DMS 273 treated with DMSO at 0.1 percent for 48 hours (cell line): ENCODE measurements at places on chromosomes 6 and 20.

DNA sequence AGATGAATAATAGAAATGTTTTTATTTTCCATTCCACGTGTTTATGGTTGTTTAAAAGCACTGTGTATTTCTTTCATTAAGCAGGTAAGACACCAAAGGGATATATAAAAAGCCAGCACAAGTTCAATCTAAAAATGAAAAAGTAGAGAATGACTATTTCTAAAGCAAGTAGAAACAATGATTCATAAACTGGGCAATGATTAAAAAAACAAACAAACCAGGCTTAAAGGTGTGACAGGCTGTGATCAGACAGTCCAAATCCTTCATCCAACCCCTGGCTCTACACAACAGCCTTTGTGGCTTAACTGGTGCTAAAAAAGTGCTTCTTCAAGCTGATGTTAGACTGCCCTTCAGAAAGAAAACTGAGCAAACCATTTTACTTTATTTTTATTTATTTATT, 45.7 kb upstream of the TSHZ2 start:
- no peak for DNase-seq

DNA sequence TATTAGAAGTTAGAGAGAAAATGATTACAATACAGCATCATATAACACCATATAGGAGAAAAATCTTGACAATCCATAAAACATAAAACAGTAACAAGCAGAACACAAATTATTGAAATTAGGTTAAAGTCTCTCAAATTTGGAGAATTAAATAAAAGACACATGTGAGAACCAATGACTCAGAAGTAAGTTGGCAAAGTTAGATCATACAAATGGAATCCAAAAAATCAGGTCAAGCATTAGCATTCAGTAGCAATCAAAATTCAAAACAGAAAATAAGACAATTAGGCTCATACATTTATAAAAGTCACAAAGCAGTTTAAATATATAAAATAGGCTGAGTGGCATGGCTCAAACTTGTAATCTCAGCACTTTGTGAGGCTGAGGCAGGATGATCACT, 775.6 kb downstream of the PHF3 start:
- no peak for DNase-seq

GRCh38 chr6:30363459-30363858, 18.5 kb downstream of the RPP21 start:
- no peak for DNase-seq

DNA sequence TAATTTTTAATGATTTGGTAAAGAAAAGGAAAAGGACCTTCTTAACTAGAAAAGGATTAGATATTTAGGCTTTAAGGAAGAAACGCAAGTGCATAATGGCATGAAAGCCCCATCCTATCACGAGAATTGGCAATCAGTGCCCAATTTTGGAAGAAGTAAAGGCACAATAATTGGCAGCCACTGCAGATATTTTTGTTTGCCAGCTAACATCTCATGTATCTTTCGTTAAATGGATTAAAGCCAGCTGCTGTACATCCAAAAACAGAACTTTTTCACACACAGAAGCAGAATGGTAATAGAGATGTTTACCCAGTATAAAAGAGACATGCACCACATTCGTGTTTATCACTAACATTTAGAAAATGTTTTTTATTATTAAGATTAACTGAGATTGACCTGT, 180.3 kb downstream of the C6orf118 start:
- no peak for DNase-seq

GRCh38 chr6:93580446-93580845, 161.1 kb upstream of the EPHA7 start:
- DNase-seq: no peak
